ENCODE measurements at places on chromosomes 16 and 17.

DNA sequence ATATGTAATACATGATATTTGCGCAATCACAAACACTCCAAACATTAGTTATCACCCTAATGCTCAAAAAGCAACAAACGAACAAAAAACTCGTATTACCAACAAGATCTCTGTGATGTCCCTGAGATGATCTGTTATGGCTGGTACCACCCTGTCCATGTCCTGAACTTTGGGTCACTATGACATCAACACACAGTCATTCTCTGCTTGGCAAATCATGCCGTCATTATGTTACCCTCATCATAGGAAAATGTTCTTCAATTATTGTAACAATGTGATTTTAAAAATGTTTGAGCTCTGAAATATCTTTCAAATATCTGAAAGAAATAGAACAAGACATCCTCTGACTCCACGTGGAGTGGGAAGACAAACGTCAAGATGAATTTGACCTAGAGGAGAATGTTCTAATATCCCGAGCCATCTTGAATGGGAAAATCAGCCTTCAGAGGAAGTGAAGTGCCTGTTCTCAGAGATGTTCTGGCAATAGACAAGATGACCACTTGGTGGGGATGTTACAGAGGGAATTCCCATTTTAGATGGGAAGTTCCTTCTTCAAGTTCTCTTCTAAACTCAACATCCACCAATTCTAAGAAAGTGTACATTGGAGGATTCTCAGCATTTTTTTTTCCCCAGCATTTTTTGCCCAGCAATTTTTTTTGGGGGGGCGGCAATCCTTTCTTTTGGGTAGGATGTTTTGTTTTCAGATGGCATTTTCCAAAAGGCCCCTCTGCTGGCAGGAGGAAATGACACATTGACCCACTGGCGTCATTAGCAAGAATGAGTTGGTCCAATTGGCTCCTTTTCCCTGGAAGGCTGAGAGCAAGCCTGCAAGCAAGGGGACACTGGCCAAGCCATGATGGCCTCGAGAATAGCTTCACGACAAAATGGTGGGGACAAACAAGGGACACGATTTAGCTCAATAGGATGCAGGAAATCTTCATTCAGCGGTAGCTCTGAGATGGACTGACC lies 3.7 kb upstream of the HSD17B2 start:
- no peak for DNase-seq

- no peak for DNase-seq
Measured at GRCh38 chr17:35491417-35491816, 42.9 kb upstream of the SLFN13 start.

GRCh38 chr17:48444516-48445247 lies 14.7 kb upstream of the SKAP1 start:
- DNase-seq: no peak

DNA sequence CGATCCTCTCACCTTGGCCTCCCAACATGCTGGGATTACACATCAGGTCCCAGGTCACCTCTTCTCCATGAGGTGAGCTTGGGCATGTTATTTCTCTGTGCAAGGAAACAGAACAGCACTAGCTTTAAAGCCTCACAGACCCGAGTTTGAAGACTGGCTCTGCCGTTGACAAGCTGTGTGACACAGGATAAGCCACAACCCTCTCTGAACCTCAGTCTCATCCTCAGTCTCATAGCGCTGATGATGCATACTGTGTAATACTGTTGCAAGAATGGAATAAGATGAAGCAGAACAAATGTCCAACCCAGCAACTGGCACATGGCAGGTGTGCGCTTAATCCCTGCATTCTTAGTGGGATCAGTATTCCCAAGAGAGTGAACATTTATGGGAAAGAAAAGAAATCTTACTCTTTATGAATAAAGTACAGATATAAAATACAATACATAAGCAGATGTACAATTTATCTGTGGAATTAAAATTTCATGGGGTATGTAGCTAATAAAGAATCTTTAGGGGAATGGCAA lies 43.5 kb downstream of the ABAT start:
- no peak for DNase-seq

GRCh38 chr16:85074225-85074914 lies 37.9 kb downstream of the CIBAR2 start:
- DNase-seq: no peak

DNA sequence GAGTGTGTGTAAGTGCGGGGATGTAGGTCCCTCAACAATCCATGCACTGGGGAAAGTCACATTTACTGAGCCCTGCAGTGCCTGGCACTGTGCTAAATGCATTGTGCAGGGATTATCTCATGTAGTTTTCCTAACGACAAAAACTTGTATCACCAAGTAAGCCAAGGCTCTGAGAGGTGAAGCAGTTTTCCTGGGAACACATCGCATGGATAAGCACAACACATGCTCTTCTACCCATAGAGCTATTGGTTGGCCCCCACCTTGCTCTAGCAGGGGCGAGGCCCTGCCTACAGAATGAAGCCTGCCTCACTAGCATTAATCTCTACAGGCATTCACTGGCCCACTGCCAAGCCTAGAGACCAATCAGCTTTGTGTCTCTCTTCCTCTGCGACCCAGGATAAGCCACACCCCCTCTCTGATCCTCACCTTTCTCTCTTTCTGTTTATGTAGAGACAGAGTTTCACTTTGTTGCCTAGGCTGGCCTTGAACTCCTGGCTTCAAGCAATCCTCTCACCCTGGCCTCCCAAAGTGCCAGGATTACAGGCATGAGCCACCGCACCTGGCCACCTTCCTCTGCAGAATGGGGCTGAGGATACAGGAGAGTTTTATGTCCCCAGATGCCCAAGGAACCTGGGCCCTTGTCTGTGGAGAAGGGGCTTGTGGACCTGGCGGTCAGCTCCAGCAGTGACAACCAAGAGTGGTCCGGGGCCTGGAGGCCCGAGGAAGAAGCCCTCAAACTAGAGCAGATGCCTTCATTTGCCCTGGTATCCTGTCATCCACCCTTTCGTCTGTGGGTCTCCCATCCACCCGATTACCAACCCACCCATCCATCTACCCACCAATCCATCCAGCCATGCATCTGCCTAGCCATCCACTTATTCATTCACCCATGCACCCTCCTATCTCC lies 12.8 kb downstream of the CDH16 start:
- no peak for DNase-seq

DNA sequence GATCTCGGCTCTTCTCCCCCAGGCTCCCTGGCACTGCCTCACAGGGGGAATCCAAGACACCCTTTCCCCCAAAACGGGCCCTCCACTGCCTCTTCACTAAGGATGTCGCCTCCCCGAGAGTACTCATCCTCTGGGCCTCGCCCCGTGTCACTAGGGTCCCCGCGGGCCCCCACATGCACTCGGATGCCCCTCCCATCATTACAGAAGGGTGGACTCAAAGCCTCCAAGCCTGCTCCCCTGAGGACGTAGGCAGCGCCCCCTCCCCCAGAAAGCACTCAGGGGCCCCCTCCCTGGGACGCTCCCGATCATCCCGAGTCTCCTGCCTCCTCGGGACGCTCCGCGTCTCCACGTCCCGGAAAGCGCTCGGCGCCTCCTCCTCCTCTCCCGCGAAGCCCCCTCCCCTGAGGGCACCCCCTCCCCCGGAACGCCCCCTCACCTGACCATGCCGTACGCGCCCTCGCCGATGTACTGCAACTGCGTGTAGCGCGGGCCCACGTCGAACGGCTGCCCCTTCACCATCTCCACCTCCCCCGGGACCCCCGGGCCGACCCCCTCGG lies 338 bp downstream of the MAPK3 start:
- no peak for DNase-seq

- no peak for DNase-seq
Measured at GRCh38 chr17:45136846-45137560, 1.5 kb downstream of the ACBD4 start.

DNA sequence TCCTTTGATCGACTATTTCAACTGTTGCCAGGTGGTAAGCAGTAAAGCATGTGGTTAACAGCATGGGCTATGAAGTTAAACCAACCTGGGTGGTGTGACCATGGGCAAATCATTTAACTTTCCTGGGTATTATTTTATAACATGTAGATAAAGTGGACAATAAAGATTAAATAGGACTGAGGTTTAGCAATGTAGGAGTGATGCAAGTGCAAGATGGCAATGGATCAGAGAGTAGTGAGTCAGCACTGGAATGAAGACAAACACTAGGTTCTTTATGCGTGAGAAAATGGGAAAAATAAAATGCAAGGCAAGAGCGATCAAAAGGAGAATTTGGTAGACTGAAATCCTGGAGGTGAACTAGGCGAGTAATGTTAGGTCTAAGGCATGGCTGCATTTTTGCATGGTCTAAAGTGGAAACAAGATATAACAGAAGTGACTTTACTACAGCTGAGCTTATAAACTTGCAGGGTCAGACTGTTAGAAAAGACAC lies 222.4 kb upstream of the AXIN2 start:
- no peak for DNase-seq

DNA sequence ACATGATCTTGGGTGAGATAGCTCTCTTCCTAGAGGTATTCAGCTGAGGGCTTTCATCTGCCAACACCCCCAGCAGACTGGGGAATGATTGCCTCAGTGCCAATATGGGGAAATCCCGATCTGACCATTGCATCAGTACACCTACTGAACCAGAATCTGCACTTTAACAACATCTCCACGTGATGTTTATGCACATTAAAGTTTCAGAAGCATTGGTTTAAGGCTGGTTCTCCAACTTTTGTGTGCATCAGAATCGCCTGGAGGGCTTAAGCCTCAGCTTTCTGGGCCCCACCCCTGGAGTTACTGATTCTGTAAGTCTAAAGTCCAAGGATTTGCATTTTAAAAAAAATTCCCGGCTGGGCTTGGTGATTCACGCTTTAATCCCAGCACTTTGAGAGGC lies 123.6 kb upstream of the MED13 start:
- DNase-seq: no peak

GRCh38 chr17:72861811-72862210 lies 230.7 kb downstream of the SLC39A11 start:
- no peak for DNase-seq

- no peak for DNase-seq
Measured at GRCh38 chr16:56047307-56048234, 143.7 kb upstream of the GNAO1 start.

- DNase-seq: no peak
Measured at GRCh38 chr17:37392024-37392590, 14.5 kb downstream of the ACACA start.

DNA sequence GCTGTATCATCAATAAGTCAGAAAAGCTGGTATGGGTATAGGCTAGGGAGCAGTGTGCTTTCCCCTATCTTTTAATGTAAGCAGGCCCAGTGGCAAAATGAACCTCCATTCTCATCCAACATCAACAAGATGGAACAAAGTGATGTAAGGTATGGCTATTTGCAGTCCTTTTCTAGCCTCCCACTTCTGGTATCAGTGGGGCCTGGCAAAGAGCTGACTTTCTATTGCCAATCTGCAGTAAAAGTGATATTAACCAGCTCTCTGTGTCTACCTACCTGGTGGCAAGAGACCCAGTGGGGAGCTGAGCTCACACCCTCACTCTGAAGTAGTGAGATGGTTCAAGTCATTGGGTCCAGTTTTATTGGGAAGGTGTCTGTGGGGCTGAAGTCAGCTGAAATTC lies 1492.6 kb downstream of the CDH11 start:
- DNase-seq: no peak

DNA sequence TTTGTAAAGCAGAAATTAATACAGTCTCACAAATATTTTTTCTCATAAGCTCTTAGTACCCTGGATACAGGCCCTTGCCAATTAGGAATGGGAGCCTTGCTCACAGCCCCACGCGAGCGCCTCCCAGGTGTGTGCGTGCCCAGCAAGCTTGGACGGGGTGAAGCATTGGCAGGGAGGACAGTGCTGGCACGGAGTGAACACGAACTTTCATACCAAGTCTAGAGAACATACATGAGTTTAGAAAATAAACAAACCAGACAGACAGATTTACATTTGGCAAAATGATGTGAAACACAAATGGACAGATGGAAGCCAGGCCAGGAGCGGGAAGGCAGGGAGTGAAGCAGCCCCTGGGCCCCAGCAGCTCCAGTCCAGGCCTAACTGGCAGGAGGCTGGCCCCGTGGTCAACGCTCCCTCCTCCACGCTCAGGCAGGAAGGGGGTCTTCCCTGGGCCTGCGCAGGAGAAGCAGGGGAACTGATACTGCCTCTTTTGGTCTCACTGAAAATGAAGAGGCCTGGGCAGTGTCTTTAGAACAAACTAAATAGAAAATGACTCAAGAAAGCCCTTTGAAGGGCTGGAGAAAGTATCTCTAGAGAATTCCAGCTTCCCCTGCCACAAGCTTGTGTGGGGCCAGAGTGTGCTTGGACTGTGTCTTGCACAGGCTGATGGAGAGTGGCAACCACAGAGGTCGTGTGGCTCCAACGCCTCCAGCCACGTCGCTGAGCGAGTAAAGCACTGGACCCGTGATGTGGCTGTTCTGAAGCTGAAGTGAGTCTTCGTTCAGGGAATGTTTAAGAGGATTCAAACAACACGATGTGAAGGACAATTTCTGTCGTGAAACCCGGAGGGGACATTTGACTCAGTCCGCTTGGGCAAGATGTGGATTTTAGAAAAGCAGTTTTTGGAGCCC lies 9.9 kb upstream of the FOXJ1 start:
- no peak for DNase-seq

- no peak for DNase-seq
Measured at GRCh38 chr17:61130330-61130729, 269.3 kb upstream of the TBX2 start.

DNA sequence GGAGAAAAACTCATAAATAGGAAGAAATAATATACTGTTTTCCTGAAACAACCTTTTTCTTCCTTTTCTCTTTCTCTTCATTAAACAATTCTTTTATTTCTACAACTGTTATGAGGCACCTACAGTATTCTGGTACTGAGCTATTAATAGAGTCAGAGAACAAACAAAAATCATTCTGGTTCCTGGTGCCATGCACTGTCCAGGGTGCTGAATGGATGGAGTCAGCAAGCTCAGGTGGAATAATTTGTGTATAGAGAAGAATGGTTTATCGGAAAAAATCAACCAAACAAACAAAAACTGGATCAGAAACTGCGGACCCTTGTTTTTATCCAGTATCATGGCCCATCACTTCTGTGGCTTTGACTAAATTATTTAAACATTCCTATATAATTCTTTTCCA lies 430.3 kb upstream of the GOT2 start:
- DNase-seq: no peak

DNA sequence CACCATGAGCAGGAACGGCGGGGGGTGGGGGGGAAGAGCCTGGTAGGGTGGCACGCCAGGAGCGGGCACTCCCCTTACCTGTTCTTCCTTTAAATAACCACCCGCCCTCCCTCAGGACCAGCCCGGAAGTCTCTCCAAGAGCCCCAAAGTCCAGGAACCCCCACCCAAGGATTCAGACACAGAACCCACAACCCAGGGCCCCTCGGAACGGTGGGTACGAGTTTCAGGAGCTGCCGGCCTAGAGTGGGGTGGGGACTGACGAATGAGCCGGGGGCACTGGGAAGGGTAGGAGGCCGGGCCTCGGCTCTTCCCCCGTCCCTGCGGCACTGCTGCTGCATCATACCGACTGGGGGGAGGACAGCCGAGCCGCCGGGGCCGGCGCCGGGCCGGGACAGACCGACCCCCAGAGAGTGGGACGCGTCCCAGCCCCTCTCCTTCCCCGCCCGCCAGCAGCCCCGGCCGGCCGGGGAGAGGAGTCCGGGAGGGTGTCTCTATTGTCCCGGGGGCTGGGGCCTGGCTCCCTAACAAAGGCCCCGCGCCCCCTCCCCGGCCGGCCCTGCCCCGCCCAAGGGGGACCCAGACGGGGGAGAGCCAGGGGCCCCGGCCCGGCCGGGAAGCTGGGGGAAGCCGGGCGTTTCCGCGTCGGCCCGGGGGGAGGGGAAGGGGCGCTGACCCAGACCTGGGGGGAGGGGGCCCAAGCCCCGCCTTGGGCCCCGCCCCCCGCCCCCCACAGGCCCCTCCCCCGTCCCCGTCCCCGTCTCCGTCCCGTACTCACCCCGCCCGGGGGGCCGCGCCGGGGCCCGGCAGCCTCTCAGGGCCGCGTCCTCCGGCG lies 747 bp downstream of the ATXN7L3 start:
- no peak for DNase-seq

GRCh38 chr16:85027349-85027957 lies at the start of gene KIAA0513:
TSS of gene KIAA0513 (plus strand) at chr16:85027795. CDS start at chr16:85067072, 39,277 bp downstream.
- DNase-seq: peak; percentile 10
